ENCODE measurements at places on chromosomes 5 and 9.

- DNase-seq: no peak
Observed at GRCh38 chr9:18588002-18588401, 114.0 kb downstream of the ADAMTSL1 start.

DNA sequence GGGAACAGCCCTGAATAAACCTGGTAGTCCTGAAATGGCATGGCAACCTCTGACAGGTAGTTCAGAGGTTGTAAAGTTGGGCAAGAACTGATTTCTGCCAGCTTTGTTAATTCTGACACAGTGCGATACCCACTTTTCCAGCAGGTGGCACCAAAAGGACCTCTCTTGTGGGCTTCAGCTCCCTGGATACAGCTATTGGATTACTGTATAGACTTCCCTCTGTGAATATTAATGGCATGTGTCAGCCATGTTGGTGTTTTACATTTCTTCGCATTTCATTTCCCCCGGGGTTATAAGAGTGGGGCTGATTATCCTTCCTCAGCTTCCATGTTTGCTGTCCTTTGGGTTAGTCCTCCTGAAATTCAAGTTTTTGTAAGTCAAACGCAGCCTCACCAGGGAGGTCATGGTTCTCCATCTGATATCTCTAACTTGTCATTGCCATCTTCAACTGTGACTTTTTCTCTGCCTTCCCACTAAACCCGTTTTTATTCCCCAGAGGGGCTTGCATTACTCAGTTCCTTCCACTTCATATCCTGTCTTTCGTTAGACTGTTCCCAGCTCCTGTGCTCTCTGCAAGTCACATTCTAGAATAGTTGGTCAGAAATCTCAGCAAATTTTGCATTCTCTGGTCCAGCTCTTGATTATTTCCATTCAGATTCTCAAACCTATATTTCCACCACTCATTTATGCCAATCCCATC is 135.6 kb downstream of the LIFR start:
- DNase-seq: peak; percentile 40

- DNase-seq: no peak
Observed at GRCh38 chr5:139644646-139645429, 3.3 kb upstream of the CXXC5 start.

DNA sequence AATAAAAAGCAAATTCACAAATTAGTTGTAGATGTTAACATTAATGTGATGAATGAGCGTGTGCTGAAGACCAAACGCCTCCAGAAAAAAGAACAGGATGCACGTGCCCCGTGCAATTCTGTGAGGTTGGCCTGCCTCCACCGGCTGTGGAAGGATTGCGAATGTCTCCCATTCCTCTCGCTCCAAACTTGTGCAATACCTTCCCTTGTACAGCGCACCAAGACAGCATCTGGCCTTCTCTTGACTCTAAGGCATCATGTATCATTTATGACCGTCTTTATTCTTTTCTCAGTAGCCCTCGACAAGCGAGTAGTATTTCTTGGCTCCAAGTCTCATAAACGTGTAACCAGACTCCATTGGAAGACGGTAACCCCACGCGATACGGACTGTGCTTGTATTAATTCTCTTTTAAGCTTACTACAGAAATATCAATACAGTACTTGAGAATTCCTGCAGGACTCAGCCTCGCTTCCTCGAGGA is 1.5 kb upstream of the TESK1 start:
- DNase-seq: peak; percentile 60

DNA sequence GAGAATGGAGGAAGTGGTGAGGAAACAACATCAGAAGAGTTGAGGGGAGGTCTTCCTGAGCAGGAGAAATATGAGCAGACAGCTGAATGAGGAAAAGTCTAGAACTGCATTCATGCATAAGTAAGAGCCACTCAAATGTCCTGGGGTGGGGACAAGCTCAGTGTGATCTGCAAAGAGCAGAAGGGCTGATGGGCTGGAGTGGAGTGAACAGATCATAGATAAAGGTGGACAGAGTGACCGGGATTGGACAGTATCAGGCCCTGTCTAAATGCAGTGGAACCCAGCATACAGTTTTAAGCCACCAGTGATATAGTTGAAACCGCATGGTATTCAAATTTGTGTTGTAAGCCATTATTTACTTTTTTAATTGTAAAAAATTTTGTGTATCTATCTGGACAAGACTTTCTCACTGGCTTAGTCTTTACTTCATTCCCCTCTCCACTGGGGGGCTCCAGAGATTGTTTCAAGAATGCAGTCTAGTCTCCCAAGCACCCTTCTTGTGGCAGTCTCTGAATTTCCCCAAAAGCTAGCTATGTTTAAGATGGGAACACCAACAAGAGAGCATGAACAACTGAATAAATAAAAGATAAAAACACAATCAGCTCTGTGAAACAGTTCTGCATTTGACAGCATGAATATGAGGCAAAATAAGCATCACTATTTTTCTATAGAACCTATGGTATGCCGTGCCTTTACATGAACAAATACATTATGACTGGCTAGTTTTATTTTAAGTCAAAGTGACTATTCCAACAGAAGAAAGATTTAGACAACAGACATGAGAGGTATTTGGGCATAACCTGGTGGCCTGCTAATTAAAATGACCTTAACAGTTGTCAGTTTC is 10.7 kb upstream of the STK32A start:
- DNase-seq: peak; percentile 26

- no peak for DNase-seq
Observed at GRCh38 chr9:27924502-27924901, 351.2 kb upstream of the C9orf72 start.

DNA sequence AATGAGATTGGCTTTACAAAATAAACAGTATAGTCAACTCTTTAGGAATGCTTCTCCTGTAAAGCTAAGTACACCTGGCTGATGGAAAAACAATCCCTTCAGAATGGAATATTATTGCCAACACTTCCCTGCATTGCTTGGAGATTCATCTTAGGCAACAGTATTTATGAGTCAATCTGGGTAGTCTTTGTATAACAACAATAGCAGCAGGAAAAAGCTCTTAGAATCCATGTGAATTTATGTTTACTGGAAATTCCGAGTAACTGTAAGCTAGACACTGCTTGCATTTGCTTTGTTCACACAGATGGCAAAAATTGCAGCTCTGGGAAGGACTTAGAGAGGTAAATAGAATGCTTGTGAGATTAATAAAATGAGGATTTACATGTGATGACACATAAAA is 101.7 kb upstream of the NTRK2 start:
- no peak for DNase-seq

GRCh38 chr5:167071981-167072610 is 1219.3 kb upstream of the WWC1 start:
- DNase-seq: no peak

DNA sequence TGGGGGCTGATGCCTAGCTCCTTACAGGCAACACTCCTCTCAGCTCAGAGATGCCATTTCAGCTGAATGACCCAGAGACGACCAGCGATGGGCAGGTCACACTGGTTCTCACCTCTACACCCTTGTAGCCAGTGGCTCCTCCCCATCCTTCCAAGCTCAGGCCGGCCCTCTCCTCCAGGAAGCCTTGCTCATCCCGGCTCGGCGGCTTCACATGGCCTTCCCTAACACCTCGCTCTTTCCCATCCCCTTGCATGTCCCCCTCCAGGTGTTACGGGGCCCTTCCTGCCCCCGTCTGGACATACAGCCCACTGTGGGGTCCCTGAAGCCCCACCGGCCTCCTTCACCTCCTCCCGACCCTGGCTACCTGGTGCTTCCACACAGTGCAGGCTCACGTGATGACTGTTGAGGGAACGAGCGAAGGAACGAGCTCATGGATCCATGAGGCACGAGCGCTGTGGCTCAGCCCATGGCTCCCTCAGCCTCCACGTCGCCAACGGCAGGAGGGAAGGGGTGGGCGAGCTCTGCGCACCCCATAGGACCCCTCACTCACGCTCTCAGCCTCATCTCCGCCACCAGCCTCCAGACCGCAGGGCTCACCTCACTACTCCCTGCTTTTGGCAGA is 45.7 kb downstream of the SARDH start:
- no peak for DNase-seq

GRCh38 chr9:14616188-14616982 is 76.8 kb downstream of the ZDHHC21 start:
- DNase-seq: no peak

- DNase-seq: no peak
Observed at GRCh38 chr9:80873861-80874260, 815.5 kb downstream of the TLE1 start.

GRCh38 chr5:53777864-53778618 is 217.6 kb downstream of the NDUFS4 start:
- DNase-seq: no peak

DNA sequence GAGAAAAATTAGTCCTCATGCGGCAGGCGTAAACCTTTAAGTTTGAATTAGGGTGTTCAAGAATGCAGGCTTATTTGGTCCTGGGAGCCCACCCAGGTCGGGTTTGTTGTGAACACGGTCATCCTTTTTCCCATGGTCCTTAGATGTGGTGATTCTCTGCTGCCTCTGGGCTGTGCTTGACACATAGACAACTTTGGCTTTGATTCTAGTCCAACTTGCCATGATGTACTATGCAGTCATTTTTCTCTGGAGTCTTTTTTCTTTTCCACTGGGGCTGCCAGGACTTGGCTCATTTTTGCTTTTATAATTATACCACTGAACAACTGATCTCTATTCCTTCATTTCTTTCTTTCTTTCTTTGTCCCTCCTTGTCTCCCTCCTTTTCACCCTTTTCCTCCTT is 218.6 kb downstream of the SREK1 start:
- DNase-seq: no peak

- no peak for DNase-seq
Observed at GRCh38 chr9:128385496-128386460, 14.6 kb downstream of the URM1 start.

DNA sequence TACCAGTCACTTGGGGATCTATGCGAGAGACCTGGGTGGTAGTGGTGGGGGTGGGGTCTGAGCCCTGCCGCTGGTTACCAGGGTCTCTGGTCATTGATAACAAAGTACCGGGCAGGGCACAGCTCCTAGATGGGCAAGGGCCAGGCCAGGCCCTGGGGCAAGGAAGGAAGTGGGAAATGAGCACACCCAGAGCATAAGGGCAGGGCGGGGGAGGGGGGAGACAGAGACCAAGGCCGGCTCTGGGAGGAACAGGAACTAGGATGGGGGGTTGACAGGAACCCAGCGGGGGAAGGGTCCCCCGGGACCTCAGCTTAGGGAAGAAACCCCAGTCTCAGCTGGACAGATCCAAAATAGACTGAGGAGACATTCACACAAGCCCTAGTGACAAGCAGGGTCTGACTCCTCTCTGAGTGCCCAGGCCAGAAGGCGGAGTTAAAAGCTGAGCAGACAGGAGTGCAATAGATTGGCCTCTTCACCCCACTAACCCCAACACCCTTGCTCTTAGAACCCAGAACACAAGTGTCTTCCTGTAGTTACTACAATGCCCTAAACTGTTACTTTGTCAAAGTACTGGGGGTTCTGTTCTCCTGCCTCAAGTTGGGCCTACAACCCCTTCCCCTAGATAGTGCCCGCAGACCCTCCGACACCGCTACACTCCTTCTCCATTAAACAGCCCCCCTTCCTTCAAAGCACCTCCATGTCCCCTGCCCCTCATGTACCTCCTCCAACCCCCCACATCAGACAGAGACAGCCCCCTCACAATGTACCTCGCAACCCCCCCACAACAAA is 628 bp downstream of the ATOSB start:
- peak; percentile 89 for DNase-seq

DNA sequence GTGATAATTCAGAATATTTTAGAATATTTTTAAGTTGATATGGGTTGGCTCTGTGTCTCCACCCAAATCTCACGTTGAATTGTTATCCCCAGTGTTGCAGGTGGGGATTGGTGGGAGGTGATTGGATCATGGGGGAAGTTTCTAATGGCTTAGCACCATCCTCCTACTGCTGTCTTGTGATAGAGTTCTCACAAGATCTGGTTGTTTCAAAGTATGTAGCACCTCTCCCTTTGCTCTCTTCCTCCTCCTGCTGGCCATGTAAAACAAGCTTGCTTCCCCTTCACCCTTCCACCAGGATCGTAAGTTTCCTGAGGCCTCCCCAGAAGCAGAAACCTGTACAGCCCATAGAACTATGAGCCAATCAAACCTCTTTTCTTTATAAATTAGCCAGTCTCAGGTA is 214.6 kb upstream of the C9orf72 start:
- no peak for DNase-seq

DNA sequence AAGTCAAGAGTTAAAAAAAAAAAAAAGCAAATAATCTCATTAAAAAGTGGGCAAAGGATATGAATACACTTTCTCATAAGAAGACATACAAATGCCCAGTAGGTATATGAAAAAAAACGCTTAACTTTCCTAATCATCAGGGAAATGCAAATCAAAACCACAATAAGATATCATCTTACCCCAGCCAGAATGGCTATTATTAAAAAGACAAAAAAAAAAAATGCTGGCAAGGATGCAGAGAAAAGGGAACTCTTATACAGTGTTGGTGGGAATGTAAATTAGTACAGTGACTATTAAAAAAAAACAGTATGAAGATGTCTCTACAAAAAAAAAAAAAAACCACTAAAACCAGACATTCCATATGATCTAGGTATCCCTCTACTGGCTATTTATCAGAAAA is 79.4 kb downstream of the LPAR1 start:
- no peak for DNase-seq

DNA sequence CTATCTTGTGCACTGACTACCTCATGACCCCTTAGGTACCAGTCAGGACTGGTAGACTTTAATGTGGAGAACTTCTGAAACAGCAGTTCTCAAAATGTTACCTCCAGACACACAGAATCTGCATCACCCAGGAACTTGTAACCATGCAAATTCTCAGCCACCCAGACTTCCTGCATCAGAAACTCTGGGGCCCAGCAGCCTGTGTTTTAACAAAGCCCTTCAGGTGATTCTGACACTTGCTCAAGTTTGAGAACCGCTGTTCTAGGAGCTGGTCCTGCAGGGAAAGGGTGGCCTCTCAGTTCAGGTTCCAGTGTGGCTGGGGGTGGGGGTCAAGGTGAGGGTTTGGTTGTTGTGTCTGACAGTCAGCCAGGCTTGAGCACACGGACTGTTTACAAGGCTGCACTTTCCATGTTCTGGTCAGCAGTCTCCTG is 28.4 kb downstream of the ZFP62 start:
- no peak for DNase-seq

- DNase-seq: no peak
Observed at GRCh38 chr9:12212860-12213259, 480.3 kb upstream of the TYRP1 start.

- DNase-seq: no peak
Observed at GRCh38 chr5:95441636-95442035, 50.5 kb downstream of the FAM81B start.

GRCh38 chr5:91386120-91386519 is 3.0 kb upstream of the ARRDC3 start:
- no peak for DNase-seq

- no peak for DNase-seq
Observed at GRCh38 chr5:136467632-136468031, 102.3 kb upstream of the TRPC7 start.

DNA sequence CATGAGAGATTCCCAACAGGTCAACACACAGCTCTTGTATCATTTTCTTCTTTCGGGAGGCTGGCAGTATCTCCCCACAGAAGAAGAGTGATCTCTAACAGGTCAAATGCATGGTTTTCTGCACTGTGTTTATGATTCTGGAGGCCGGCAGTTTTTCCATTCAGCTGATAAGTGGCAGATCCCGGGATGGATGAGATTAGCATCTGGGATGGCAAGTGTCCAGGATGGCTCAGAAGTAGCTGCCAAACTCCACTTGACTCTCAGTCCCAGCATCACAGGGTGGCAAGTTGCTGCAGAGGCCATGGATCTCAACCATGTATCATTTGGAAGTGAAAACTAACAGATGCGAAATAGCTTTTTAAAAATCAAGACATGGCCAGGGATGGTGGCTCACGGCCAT is 97.8 kb upstream of the SLC44A1 start:
- no peak for DNase-seq
